Activated CD4-positive, alpha-beta T cell treated with anti-CD3 and anti-CD28 coated beads, Interleukin-2, amount 50 U/mL, for 48 hours (primary cell): ENCODE measurements at places on chromosomes 12 and 14.

DNA sequence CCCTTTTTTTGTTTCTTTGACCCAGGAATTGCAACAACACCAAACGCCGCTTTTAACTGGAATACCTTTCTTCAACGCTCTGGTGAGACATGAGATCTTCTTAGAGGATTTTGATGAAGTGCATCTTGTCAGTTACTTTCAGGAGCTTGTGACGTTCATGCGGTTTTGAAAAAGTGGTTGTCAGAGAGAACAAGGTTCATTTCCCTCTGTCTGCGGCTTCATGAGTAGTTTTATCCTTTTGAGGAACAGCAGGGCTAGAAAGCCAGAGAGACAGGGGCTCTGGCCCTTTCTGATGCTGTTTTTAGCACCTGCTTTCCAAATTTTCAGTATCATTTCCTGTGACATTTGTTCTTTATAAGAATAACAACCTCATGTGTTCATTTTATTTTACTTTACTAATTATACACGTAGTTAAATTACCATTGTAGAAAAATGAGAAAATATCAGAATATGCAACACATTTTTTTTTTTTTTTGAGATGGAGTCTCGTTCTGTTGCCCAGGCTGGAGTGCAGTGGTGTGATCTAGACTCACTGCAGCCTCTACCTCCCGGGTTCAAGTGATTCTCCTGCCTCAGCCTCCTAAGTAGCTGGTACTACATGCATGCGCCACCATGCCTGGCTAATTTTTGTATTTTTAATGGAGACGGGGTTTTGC lies 61.8 kb downstream of the GLT1D1 start:
- no peak for DNase-seq

DNA sequence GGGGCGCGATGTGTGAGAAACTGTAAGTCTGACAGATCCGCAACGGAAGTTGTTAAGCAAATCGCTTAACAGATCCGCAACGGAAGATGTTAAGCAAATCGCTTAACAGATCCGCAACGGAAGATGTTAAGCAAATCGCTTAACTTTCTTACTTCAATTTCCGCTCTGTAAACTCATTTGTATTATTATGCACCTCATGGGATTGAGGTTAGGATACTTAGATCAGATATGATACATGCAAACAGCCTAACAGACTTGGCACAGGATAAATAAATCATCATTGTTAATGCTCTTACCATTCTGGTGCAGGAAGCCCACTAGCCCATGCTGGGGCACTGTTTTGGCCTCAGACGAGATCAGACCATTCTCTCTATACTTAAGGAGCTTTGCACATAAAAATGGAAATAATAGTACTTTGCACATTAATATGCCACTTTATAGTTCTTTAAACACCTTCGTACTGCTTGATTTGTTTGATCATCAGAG lies 399 bp downstream of the NCAPD2 start:
- peak; percentile 16 for DNase-seq

GRCh38 chr12:124745891-124746570 lies 117.6 kb downstream of the SCARB1 start:
- DNase-seq, result peak; percentile 30

DNA sequence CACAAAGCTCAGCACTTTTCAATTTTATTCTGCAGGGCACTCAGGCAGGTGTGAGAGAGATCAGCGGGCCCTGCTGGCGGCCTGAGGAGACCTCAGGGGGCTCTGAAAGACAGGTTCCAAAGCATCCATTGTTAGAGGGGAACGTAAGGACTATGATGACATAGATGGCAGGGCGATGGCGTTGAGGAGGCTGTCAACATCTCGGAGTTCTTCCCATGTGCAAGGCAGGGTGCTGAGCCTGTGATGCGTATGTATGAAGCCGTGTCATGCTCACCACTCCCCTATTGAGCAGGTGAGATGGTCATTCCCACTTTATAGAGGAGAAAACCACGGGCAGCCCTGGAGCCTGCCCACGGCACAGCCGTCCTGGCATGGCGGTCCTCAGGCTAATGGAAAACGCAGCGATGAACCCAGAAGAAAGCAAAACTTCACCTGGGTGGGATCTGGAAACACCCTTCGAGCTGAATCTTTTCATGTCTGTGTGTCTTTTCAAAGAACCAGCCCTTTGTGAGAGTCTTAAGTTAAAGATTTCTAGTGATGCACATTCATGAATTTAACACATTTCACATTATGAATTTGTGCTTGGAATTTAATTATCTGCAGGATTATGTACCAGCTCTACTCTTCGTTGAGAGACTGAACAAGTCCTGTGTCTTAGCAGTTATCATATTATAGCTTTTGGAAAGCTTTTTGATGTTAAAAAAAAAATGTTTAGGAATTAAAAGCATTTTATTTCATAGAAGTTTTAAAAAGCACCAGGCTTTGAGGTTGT lies 64.7 kb downstream of the RIMBP2 start:
- no peak for DNase-seq

DNA sequence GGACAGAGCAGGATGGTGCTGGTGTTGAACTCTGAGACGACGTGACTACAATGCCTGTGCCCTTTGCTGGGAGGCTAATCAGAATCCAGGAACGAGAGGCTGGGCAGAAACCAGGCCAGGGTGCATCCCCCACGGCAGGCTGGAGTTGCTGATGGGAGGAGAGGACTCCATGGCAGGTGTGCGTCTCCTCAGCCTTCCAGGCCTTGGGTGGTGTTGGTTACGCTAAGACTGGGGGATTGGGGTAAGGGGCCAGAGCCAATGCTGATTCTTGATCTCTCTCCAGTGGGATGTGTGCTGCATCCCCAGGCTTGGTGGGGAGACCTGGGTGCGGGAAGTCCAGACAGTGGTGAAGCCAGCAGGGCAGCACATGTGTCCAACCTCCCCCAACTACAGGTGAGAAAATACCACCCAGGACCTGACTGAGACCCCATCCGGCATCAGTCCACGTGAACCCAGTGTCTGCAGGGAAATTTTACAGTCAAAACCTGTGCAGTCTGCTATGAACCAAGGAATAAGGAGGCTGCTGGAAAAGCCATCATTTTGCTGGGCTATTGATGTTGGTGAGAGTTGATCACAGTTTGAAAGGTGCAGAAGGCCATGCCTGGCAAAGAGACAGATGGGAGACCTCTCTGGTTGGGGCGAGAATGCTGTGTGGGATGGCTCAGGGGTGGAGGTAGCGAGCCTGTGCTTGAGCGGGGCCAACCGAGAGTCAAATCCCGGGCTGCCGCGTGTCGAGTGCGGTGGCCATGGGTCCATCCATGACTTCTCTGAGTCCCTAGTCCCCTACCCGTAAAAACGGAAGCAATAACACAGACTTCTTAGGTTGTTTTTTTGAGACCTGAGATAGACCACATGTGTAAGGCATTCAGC lies 89.8 kb downstream of the NTF3 start:
- DNase-seq, result no peak

DNA sequence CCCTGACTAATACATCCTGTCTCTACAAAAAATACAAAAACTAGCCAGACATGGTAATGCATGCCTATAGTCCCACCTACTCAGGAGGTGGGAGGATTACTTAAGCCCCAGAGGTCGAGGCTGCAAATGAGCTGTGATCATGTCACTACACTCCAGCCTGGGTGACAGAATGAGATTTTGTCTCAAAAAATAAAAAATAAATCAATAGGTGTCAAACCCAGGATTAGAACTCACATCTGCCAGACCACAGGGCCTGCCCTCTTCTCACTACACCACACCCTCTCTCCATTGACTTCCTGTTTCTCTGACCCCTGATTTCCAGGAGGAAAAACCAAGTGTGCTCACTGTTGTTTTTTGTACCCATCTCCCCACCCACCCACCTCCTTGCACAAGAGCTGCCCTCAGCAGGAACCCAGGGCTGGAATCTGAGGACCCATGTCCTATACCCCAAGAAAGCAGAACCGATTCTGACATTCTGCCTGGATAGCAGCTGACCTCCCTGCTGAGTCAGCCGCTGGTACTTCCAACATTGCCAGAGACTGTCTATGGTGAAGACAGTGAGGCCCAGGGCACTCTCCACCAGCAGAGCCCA lies 6.2 kb downstream of the CMKLR1 start:
- no peak for DNase-seq

DNA sequence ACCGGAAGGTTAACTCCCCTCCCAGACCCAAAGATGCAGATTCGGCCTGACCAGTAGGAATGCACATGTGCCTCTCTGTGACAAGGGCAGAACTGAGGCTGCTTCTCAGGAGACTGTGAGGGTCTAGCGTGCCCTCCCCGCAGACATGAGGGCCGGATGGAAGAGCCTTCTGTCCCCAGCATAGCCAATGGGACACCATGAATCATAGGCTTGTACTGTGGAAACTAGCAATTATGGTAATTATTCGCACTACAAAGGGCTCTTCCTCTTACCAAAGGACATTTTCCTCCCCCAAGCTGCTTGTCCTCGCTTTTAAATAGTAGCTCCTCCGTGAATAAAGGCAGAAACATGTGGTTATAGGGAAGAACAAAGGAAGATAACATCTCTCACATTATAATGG lies 6.2 kb downstream of the COA8 start:
- no peak for DNase-seq

GRCh38 chr12:48994224-48995085 lies 4.7 kb downstream of the DDN start:
- DNase-seq, result no peak

- DNase-seq, result no peak
Observed at GRCh38 chr14:88840926-88841325, 16.5 kb downstream of the TTC8 start.

GRCh38 chr14:92412912-92413311 lies 89.9 kb downstream of the SLC24A4 start:
- no peak for DNase-seq
